HT-29 (cell line): ENCODE measurements at places on chromosomes 4 and X.
A peak's percentile ranks its signal among the peaks of the same experiment; 100 is the strongest.

DNA sequence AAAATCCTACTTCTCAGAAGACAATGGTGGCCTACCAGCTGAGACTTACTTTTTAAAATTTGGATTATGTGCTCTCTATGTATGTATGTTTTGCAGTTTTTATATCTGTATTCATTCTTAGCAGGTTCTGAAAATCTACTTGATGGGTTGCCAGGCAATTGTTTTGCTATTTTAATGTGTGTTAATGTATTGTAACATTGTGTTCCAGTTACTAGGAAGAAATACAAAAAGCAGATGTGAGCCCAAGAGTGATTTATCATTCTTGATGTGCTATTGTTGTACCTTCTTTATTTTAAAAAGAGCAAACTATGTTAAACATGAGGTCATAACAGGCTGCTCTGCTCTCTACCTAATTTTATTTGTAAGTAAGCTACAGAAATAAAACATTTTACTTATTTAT is 81.9 kb downstream of the REPS2 start:
- no peak for DNase-seq

GRCh38 chr4:103086551-103086950 is 10.0 kb upstream of the SLC9B2 start:
- DNase-seq, result no peak

DNA sequence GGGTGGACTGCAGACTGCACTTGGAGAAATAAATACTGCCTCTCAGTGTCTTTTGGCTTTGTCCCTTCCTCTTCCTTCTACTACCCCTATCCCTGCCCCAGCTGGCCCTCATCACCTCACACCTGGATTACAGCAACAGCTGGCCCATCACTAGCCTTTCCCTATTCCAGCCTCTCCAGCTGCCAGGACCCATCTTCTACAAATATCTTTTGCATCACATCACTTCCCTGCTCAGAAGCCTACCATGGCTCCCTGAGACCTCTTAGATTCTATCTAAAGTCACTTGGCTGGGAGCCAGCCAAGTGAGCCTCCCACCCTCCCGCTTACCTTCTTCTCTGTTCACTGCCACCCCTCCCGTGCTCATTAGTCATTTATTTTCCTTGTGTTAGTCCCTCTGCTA is 66.8 kb downstream of the TSC22D3 start:
- no peak for DNase-seq

DNA sequence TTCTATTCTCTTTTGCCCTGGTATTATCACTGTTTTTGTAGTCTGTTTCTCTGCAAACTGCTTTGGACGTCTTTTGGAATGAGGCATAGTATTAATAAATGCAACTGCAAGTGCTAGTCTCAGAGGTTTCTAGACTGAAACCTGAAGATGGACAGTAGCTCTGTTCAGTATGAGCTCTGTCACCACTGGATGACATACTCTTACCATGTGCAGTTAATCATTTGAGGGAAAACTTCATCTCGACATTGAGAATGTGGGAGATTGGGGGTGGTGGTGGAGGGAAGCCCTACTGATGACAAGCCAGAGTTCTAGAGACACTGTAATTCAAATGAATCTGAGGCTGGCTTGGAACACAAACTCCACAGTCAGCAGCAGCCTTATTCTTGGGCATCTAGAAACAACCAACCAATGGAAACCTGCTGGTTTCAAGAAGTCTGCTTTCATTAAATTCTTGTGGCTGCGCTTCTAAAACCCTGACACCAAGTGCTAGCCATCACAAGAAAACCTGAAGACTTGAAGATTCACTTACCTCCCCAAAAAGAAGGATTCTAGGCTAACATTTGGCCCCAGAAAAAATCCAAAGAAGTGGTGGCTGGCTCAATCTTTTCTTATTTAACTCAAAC is 161.7 kb downstream of the RASL11B start:
- no peak for DNase-seq

DNA sequence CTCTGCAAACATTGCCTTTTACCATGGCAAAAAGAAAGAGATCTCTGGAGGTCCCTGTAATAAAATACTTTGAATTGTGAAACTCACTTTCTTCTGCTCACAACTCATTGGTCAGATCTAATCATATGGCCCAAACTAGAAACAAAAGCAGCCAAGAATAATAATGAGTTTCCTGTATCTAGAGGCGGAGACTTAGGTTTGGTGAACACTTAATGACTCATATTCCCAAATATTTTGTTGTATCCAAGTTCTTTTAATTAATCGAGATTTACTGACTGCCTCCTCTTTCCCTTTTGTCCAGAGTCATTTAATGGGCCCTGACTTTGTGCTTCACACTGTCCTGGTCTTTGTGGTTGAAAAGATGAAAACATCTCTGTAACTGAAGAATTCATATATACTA is 190.6 kb downstream of the CCSER1 start:
- no peak for DNase-seq

GRCh38 chr4:103091601-103092223 is 7.9 kb downstream of the BDH2 start:
- DNase-seq, result peak; percentile 75

DNA sequence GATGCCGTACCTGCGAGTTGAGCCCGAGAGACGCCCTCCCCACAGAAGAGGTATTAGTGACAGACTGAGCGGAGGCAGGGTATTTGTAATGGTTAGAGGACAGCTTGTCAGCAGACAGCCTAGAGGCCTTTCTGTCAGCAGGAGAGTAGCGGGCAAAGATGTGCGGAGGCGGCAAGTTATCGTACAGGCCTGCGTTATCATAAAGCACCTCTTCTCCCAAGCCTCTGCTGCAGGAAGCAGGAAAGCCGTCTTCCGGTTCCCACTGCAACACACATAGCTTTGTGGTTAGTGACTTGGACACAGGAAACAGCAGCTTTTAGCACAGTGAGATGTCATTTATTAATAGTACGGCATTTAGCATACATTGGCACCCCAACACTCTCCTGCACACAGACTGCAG is 158.3 kb downstream of the AFAP1 start:
- no peak for DNase-seq
